Occipital lobe (tissue), 3 donors: ENCODE measurements at places on chromosomes 5 and 9. TPM values are rescaled to one million over a fixed set of nuclear protein-coding genes. Genes with fewer than 3 reads are reported as not detected.

BOD1 gene
- 63.2 TPM for total RNA-seq

GCNT4 gene
- total RNA-seq = 1.7 TPM

SUSD3 gene
- total RNA-seq = 1.6 TPM

OLFML2A gene
- 2.5 TPM for total RNA-seq

PCDHB14 gene
- 13.4 TPM for total RNA-seq

FAXDC2 gene
- 7.2 TPM for total RNA-seq

MEIKIN gene
- 1.7 TPM for total RNA-seq

LRRC70 gene
- 4.1 TPM for total RNA-seq

ERAP2 gene
- 10.9 TPM for total RNA-seq

MARCOL gene
- not detected for total RNA-seq

DIRAS2 gene
- total RNA-seq = 30.6 TPM

PCDHGA11 gene
- total RNA-seq = 16.4 TPM

SH3PXD2B gene
- 17.6 TPM for total RNA-seq

NIPAL4 gene
- total RNA-seq = not detected

FBP2 gene
- not detected for total RNA-seq

CDK9 gene
- total RNA-seq = 45.1 TPM

FBN2 gene
- 8.6 TPM for total RNA-seq

KCNIP1 gene
- total RNA-seq = 14.5 TPM

F12 gene
- 3.9 TPM for total RNA-seq

LCN2 gene
- not detected for total RNA-seq

PCDHGA5 gene
- 6.6 TPM for total RNA-seq

RANBP3L gene
- total RNA-seq = 14.7 TPM

MTX3 gene
- 21.8 TPM for total RNA-seq

TCOF1 gene
- total RNA-seq = 13.6 TPM

CDKN2B gene
- 0.16 TPM for total RNA-seq

FAM193B gene
- 32.1 TPM for total RNA-seq

FNBP1 gene
- total RNA-seq = 59.9 TPM

ADAMTS12 gene
- total RNA-seq = 1.2 TPM

UGT3A2 gene
- total RNA-seq = 0.16 TPM

PCDHB15 gene
- 22.1 TPM for total RNA-seq

CCL21 gene
- not detected for total RNA-seq

ALDH1A1 gene
- 1.4 TPM for total RNA-seq

C5orf46 gene
- not detected for total RNA-seq

BTNL3 gene
- total RNA-seq = not detected

GFRA3 gene
- total RNA-seq = 0.16 TPM

TTC16 gene
- not detected for total RNA-seq

TSSK1B gene
- 0.16 TPM for total RNA-seq

LURAP1L gene
- total RNA-seq = 0.94 TPM

DRD1 gene
- 6.1 TPM for total RNA-seq

SFXN1 gene
- total RNA-seq = 72.5 TPM

ARHGEF37 gene
- 1.4 TPM for total RNA-seq

FOXD4L5 gene
- 0.47 TPM for total RNA-seq
